Adrenal gland (tissue), 19 donors: ENCODE measurements at places on chromosomes 2 and 18. TPM values are rescaled to one million over a fixed set of nuclear protein-coding genes. Genes with fewer than 3 reads are reported as not detected.

DNA sequence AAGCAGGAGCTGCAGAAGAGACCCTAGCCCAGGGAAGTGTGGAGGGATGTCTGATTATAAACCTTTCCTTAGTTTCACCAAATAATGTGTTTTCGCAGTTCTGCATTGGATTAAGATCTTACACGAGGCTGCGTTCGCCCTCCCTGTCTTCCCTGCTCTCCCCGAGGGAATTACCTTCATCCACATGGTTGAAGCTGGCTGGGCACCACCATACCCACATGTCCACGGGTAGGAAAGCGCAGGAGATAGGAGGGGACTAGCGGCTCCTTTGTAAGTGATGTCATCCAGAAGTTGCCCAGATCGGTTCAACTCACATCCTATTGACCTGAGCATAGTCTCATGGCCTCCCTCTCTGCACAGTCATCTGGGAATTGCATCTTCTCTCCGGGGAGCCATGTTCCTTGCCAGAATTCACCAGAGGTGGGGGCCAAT is 1.1 kb downstream of the TTL start:
- peak; percentile 38 for DNase-seq

DNA sequence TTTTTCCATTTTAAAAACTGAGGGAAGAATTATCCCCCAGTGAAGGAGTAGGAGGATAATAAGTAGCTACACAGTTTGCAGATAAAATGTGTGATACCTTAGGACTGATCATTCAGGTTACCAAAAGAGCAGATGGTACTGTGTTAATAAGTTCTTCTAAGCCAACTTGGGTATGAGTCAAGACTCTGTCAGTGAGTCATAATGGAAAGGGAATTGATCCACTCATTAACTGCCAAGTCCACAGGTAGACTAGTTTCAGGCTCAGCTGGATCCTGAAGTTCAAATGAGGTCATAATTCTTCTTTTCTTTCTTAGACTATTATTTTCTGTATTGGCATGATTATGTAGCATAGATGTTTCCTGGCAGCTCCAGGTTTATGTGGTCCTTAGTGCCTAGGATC is 142.4 kb upstream of the ALPP start:
- no peak for DNase-seq

DNA sequence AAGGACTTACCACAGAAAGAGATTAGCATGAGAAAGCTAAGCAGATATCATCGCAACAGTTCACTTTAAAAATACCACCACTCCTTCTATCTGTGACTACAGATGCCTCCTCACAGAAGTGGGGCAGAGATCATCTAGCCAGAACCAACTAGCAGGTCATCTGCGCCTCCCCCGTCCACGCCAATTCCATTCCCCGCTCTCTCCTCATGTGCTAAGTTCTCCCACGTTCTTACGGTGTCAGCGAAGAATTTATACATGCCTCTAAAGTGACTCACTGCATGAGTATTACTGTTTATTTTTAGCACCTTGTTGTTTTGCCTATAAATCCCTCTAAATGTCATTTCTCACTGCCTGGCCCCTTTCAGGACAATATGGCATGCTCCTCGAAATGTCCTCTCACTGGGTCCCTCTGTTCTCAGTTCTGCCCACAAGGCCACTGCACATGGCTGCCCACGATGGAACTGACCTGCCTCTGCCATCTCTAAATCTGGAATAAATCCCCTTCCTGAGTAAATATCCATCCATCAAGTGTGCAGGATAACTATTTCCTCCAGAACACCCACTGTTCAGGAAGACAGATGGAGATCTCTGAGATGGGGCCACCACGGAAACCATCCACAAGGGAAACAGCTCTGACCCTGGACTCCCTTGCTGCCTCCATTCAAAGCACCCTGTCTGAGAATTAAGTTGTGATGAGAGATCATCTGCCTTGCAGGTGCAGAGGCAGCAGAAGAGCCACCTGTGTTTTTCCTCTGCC is 137.7 kb downstream of the IRS1 start:
- DNase-seq = peak; percentile 33

DNA sequence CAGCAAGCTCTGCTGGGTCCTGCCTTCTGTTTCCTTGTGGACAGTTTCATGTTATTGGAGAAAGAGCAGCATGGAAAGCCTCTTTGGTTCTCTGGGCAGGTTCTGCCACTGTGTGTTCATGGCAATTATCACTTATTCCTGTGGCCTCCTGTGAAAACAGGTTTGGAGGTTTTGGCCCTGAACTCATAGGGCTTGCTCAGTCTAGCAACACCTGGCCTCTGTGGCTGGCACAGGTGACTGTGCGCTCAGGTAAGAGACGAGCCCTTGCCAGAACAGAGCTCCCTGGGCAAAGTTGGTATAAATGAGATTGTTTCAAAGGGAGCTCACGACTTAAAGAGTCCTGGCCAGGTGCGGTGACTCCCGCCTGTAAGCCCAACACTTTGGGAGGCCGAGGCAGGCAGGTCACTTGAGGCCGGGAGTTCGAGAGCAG is 5.7 kb downstream of the CEP68 start:
- DNase-seq = peak; percentile 46

GRCh38 chr18:31206071-31206470 is 43.4 kb upstream of the DSC1 start:
- DNase-seq = no peak

- peak; percentile 32 for DNase-seq
Measured at GRCh38 chr18:13611601-13612195, 114.7 kb downstream of the FAM210A start.

DNA sequence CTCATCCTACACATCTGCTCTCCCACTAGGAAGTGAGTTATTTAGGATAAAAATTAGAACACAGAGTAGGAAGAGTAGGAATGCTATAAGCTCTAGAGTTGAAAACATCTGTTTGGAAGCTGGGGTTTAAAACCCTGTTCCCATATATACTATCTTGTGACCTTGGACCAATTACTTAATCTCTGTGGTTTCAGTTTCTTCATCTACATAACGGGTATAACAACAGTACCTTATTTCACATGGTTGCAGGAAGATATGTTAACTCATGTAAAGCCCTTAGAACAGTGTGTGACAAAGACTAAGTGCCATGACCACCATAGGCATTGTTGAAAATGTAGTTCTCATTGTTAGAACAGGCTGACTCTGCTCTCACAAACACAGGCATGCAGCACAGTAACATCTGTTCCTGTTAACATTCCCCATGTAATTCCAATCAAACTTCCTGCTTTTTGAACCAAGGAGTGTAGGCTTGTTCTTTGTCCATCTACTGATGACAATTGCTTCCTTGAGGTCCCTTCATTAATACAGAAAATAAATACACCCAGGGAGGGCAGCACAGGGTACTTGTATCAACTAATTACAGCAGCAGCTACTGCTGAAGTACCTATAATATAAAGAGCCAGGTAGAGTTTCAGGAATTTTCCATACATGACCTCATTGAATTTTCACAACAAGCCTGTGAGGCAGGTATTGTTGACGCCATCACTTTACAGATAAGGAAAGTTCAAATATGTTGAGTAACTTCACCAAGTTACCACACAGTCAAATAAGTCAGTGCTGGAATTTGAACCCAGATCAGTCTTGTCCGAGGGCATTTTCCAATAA is 204.2 kb downstream of the L3MBTL4 start:
- no peak for DNase-seq

- DNase-seq = no peak
Measured at GRCh38 chr2:2636813-2637212, 305.7 kb upstream of the MYT1L start.

DNA sequence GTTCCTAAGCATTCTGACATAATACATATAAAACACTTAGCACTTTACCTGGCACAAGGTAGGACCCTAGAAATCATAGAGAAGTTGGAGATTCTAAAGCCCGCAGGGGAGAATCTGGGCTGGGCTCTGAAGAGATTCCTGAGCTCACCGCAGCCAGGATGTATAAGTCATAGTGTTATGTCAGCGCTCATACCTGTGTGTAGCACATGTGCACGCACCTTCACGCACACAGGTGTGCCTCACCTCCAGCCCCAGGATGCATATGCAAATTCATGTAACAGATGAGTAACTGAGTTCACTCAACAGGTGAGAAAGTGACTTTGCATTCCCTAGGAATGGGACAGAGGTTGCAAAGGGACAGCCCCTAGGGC is 7.9 kb upstream of the SDC1 start:
- DNase-seq = no peak

- DNase-seq = no peak
Measured at GRCh38 chr18:6055711-6056110, 160.4 kb upstream of the TMEM200C start.

- DNase-seq = no peak
Measured at GRCh38 chr18:69949538-69949936, 1.9 kb upstream of the CD226 start.

- no peak for DNase-seq
Measured at GRCh38 chr2:164420787-164421186, 200.5 kb downstream of the GRB14 start.

The CASP8 gene
- 11.4 TPM for polyA plus RNA-seq
